ENCODE measurements at places on chromosomes 7 and 10. TPM values are rescaled to one million over a fixed set of nuclear protein-coding genes. Genes with fewer than 3 reads are reported as not detected.

DNA sequence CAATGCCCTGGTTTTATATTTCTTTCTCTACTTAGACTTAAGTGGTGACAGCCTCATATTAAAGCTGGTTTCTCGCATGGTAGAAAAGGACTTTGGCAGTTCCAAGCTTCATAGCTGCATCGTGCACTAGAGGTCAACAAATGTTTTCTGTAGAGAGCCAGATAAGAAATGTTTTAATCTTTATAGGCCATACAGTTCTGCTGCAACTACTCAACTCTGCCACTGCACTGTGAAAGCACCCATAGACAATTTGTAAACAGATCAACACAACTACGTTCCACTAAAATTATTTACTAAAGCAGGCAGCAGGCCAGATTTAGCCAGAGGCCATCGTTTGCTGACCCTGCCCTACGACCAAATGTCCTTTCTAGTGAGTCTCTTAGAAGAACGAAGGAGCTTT lies 36.7 kb downstream of the CSGALNACT2 start:
- DNase-seq, result no peak
- peaks cover 12% of the 10 kb centered on the region for H3K4me1 ChIP-seq
- H3K36me3 ChIP-seq, result peaks cover 48% of the 10 kb centered on the region

DNA sequence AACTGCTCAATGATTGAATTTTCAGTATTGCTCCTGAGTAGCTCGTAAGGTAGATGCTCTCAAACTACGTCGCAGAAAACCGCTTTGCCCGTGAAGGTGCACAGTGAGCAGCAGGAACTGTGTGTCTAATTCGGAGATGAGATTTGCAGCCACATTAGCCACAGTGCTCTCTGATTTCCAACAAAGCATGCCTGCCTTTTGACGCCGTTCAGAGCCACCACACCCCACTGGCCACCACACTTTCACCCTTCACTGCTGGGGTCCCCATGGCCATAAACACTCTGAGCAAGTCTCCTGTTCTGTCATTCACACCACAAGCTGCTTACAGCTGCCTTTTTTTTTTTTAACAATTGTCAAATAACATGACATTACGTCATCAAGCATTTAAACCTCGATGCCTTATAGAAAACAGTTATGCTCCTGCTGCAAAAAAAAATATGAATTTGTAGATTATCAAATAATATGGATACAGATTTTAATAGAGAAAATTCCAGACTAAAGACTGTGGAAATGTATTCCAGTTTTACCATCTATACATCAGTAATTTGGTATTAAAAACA lies 578.8 kb upstream of the PFKP start:
- H3K27ac ChIP-seq, result no peak overlapping the region
- no peaks in the 10 kb centered on the region for H3K36me3 ChIP-seq
- no peaks in the 10 kb centered on the region for H3K4me1 ChIP-seq
- DNase-seq, result no peak
- H3K27me3 ChIP-seq, result no peaks in the 10 kb centered on the region

OR2A42 gene
- total RNA-seq, result not detected

LIPM gene
- total RNA-seq, result not detected

ENKUR gene
- total RNA-seq, result 0.49 TPM
